Stimulated activated CD4-positive, alpha-beta T cell treated with anti-CD3 and anti-CD28 coated beads, Interleukin-15, amount 100 ng/mL, for 1 hour (primary cell): ENCODE measurements at places on chromosomes 12 and 14.

DNA sequence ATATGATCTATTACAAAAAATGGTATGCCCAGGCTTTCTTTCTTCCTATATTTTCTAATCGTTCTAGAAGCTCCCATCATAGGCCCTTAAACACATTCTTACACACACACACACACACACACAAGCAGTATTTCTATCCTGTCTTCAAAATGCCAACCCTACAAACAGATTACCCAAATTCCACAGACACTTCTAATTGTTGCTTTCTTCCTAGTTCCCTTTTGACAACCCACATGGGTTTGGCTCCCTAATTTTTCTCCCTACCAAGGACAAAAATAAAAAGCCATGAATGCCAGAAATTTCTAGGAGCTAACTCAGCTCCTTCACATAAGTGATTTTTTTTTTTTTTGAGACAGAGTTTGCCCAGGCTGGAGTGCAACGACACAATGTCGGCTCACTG, 60.3 kb upstream of the NTF3 start:
- DNase-seq: no peak

- DNase-seq: no peak
Observed at GRCh38 chr12:94982456-94982855, 21.0 kb downstream of the NDUFA12 start.

GRCh38 chr12:73902260-73902659, 635.4 kb upstream of the ATXN7L3B start:
- DNase-seq: no peak

DNA sequence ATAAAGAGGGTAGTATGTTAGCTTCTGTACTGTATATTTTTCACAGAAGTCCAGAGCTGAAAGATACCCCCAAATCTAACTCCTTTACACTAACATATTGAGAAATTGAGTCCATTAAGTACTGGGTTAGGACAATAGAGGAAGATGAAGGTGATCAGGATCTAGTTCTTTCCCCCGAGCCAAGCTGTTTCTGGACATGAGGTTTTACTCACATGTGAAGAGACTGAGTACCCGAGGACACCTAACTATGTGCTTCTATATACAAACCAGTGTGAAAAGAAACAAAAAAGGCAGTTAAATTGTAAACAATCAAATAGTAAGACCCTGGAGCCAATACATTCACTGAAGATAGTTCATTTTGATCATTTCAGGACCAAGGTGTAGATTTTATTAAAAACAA, 3.8 kb upstream of the TRHDE start:
- no peak for DNase-seq

GRCh38 chr14:70827752-70828151, 18.4 kb upstream of the MAP3K9 start:
- no peak for DNase-seq

GRCh38 chr14:53968726-53969125, 12.1 kb upstream of the BMP4 start:
- DNase-seq: no peak

GRCh38 chr12:21155522-21156351, 24.7 kb downstream of the SLCO1B1 start:
- no peak for DNase-seq

- DNase-seq: no peak
Observed at GRCh38 chr12:29578070-29578469, 80.6 kb upstream of the OVCH1 start.

GRCh38 chr14:63605041-63605532, 36.6 kb downstream of the WDR89 start:
- DNase-seq: no peak

DNA sequence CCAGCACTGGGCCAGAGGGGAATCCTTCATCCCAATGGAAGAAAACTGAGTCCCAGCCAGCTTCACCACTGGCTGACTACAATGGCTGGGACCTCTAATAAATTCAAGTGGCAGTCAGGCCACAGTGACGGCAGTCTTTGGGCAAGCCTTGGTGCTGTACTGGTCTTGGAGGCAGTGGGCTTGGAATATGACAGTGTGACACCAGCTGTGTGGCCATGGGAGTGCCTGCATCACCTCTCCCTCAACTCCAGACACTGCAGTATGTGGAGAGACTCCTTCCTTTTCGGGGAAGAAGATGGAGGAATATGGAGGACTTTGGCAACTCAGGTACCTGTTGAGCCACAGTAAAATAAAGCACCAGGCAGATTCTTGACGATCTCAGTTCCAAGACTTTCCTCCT, 16.0 kb upstream of the CD163L1 start:
- no peak for DNase-seq

DNA sequence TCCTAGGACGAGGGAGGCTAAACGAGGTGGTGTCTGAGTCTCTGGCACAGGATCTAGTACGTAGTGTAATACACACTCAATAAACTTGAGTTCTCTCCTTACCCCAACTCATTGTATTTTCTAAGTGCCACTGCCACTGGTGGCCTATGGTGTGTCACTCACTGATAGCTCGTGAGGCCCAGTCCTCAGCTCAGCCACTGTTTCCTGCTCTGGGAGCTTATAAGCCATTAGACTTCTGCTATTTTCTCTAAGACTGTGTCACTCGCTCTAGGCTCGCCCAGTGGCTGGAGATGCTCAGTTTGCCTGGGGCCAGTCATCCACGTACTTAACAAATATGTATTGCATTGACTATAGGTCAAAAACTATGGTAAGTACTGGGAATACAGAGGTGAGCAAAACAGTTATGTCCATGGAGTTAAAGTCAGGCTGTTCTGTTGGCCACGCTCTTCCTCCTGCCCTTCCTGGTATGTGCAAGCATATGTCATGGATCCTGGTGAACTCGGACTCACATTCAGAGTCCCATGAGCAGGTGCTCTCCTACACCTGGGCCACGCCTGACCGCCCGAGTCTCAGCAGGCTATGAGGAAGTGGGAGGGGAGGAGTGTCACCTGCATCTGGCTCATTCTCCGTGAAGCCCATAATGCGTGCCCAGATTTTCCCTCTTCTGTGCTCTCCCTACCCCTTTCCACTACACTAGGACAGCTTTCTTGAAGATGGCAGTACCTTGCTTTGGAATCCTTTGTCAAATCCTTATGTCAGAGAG, 41.6 kb downstream of the DEGS2 start:
- DNase-seq: no peak

DNA sequence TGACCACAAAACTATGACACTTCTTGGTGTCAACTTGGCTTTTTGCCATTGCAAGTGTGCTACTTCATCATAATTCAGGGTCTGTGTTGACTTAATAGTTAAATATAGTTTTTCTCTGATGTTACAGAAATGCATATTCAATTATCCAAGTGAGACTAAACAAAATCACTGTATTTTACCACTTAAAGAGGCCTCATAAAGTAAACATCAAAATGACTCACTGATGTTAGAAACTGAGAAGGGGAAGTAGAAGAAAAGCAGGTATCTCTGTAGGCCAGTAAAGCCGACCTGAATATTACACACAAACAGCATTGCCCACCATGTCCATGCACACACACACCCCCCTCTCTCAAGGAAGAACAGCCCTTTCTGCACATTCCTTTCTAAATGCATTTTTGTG, 55.4 kb downstream of the RPAP3 start:
- DNase-seq: no peak

GRCh38 chr14:85247071-85247470, 282.9 kb upstream of the FLRT2 start:
- no peak for DNase-seq
